Inflammatory macrophage treated with lipopolysaccharide for 4 hours (primary cell): ENCODE measurements at places on chromosomes 12 and 14.

DNA sequence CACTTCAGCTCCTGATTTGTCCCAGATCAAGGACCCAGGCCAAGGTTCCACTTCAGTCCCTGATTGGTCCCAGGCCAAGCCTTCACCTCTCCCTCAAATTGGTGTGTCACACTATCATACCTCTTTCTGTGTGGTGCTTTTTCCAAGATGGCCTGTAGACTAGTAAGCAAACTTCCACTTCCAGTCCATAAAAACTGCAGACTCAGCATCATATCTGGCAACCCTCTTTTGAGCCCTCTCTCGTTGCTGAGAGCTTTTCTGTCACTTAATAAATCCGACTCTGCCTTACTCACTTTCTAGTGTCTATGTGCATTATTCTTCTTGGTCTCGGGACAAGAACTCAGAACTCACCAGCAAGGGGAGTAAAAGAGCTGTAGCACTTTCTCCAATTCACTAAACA lies 1395.1 kb downstream of the LRFN5 start:
- DNase-seq = no peak

GRCh38 chr12:98359856-98360255 lies 155.5 kb upstream of the TMPO start:
- no peak for DNase-seq

- no peak for DNase-seq
Measured at GRCh38 chr14:91419451-91419850, 1.8 kb upstream of the CCDC88C start.

- no peak for DNase-seq
Measured at GRCh38 chr12:121165316-121165715, 32.6 kb downstream of the P2RX7 start.

GRCh38 chr14:22428700-22429291 lies 160.2 kb downstream of the DAD1 start:
- DNase-seq = peak; percentile 68

DNA sequence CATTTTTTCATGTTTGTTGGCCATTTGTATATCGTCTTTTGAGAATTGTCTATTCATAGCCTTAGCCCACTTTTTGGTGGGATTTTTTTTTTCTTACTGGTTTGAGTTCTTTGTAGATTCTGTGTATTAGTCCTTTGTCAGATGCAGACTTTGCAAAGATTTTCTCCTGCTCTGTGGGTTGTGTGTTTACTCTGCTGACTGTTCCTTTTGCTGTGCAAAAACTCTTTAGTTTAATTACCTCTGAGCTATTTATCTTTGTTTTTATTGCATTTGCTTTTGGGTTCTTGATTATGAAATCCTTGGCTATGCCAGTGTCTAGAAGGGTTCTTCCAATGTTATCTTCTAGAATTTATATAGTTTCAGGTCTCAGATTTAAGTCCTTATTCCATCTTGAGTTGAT lies 220.0 kb downstream of the FUT8 start:
- no peak for DNase-seq

DNA sequence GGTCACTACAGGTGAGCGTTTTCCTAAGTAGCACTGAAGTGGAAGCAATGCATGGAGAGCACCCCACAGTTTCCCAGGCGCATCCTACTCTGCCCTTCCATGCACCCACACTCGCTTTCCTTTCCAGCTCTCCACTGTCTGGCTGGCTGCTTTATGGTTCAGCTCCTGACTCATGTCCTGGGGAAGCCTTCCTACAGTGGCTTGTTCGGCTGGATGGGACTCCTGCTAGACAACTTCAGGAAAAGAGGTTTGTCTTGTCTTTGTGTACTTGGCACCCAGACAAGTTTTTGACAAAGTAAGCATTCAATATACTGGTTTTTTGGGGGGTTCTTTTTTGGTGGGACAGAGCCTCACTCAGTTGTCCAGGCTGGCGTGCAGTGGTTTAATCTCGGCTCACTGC lies 21.6 kb downstream of the PPM1H start:
- no peak for DNase-seq

DNA sequence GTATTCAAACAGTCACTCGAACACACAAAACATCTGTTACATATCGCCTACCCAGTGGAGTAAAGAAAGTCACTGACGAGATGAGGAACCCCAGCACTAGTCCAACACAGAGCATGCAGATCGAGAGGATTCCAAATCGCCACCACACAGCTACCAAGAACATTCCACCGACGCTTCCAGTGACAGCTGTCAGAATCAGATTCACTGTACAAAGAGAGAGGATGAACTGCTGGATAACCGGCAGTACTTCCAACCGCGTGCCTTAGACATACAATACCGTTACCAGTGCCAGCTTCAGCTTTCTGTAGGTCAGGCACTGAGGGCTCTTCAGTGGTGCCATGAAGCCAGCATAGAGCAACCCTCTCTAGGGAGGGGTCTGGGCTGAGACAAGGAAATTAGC lies 34.5 kb downstream of the TM7SF3 start:
- DNase-seq = no peak

- peak; percentile 59 for DNase-seq
Measured at GRCh38 chr12:8816448-8817050, 5.9 kb upstream of the A2ML1 start.

- no peak for DNase-seq
Measured at GRCh38 chr12:123923038-123923437, 49.6 kb downstream of the CCDC92 start.

DNA sequence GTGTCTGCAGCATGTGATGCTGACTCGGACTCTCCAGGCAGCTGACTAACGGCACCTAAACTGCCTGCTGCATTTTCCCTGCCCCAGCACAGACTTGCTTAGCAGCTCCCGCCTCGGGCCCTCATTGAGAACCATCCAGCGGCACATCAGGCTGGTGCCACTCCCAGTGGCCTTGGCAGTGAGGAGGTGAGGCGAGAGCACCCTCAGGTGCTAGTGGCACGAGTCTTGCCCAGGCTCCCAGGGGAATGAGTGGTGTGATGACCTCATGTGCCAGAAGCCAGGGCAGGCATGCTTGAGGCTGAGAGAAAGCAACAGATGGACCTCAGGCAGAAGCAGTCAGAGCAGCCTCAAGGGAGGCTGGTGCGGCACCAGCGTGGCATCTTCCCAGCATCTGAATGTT lies 60.2 kb downstream of the PRKCH start:
- DNase-seq = no peak

GRCh38 chr12:27107986-27108385 lies 25.6 kb upstream of the C12orf71 start:
- no peak for DNase-seq

DNA sequence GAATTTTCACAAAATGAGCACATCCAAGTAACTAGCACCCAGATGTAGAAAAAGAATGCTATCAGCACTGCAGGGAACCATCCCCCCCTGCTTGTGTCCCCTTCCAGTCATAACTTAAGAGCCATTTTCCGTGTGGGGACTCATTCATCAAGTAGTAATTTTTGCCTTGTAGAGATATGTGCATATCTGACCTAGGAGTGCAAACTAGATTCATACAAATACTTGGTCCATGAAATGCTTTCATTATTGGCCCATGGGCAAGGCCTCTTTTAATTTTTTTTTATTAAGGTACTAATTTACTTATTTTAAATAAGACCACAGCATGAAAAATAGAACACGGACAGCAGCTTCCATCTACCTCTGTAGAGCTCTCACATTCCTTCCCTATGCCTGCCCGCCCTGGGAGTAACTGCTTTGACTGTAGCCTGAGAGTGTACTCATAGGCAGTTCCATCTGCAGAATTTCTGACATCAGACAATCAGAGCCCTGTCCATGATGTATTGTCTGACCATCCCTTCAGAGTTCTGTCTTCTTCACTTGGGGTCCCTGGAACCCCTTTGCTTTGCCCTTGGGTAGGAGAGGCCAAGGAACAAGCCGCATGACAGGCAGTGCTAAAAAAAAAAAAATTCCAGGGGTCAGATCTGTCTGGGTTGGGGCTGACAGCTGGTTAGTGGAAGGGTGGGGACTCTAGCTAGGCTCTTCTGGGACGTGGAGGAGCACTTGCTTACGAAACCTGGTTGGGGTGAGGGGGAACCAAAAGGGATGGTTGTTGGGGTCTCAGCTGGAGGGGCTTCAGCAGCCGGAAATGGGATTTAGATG lies 131.7 kb downstream of the C12orf75 start:
- DNase-seq = no peak
